Stimulated activated CD8-positive, alpha-beta memory T cell treated with anti-CD3 and anti-CD28 coated beads, Interleukin-7, amount 100 ng/mL, for 1 hour (primary cell): ENCODE measurements at places on chromosomes 4 and X.

DNA sequence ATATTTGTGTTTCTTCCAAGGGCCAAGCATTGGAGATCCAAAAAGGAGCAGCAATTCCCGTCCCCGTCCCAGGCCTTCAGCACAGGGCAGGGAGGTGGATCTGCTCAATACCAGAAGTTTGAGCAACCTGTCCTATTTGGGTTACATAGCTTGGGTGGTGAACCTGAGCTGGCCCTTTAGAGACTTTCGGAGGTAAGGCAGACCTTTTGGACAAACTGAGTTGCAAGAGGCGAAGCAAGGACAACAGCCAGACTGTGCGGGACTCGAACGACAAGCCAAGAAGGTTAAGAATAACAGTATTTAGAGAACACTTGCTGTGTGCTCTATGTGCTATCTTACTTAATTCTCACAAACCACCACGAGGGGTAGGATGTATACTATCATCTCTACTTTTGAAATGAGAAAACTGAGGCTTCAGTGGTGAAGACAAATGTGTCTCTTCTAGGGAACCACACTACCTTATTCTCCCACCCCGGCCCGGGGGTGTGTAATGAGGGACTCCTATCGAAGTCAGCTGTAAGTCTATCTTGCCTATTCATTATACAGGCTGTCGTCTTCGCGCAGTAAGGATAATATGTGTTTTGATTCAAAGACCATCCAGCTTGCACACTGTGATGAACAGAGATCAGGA is 1.3 kb downstream of the NOP14 start:
- no peak for DNase-seq

- DNase-seq = no peak
Measured at GRCh38 chr4:38989487-38989886, 42.7 kb downstream of the TMEM156 start.

DNA sequence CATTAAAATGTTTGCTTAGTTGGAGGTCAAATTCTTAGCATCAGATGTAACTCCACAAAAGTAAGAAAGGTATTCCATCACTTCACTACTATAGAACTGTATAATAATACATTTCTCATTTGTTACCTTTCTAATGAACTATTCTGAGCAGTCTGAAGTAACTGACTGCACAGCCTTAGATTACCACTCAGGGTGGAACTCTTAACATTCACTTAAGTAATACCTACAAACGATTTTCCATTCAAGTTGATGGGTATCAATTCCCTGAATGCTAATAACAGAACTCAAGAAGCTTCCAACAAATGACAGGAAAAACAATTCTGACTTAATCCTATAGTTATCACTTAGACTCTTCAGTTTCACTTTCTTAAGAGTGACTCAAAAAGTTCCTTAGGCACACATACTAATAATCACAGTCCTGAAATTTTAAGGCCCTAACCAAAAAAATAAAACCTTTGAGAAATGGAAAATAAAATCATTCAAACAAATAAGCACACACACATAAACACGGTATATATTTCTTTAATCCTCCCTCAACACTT is 20.9 kb downstream of the HNRNPD start:
- no peak for DNase-seq

- DNase-seq = no peak
Measured at GRCh38 chr4:3688018-3688998, 77.9 kb upstream of the ADRA2C start.

- DNase-seq = no peak
Measured at GRCh38 chr4:5143940-5144339, 92.7 kb downstream of the STK32B start.

- no peak for DNase-seq
Measured at GRCh38 chr4:89434364-89434988, 126.9 kb upstream of the GPRIN3 start.

- no peak for DNase-seq
Measured at GRCh38 chrX:10156199-10157031, at the start of gene CLCN4. Gene CLCN4, plus strand, starts transcription at chrX:10156975. Its CDS starts 28,058 bp downstream, at chrX:10185033.

DNA sequence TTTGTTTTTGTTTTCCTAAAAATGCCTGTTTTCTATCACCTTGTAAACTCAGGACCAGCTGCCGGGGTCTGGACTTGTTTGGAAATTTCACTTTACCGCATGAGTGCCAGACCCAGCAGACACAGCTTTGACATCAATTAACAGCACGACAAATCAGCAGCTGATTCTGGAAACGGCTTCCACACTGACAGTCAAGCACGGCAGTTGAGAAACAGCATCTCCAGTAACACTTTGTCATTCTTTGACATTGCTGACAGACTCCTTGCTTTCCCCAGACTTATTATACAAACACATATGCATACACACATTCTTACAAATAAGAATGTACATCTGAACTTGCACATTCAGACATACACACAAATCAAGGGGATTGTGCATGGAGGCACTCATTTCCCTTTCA is 1017.6 kb upstream of the HS3ST1 start:
- no peak for DNase-seq

DNA sequence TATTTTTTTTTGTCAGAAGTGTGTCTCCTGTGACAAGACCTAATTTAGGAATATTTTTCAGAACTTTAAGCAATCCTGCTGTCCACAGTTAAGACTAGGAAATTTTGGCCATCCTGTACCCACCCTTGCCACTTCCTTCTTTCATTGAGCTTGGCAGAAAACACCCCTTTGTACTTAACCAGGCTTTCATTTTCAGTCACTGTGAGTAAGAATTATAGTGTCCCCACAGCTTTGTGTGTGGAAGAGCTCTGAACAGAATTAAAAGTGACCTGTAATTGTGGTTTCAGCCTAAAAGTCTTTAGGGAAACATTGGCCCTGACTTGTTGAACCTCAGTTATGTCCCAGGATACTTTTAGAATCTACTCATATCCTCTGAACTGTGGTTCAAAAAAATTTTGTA is 153.7 kb upstream of the BMP3 start:
- no peak for DNase-seq

GRCh38 chrX:55758033-55758432 is 40.5 kb downstream of the RRAGB start:
- DNase-seq = no peak

DNA sequence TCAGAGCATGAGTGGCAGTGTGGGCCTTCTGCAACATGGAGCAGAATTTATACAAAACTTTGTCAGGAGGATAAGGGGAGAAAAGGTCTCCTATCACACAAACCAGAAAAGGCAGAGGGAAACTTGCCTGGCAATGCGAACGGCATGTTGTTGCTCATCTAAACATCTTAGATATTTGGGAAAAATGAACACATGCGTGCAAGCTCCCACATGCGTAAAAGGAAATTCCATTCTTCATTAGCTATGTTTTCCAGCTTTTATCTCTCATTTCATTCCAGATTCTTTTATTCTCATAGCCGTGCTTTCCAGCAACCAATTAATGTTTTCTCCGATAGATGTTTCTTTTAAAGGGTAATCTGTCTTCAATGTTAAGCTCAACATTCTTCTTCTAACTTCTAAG is 31.3 kb upstream of the GBA3 start:
- DNase-seq = no peak

- no peak for DNase-seq
Measured at GRCh38 chr4:80798082-80798481, 232.4 kb upstream of the BMP3 start.

DNA sequence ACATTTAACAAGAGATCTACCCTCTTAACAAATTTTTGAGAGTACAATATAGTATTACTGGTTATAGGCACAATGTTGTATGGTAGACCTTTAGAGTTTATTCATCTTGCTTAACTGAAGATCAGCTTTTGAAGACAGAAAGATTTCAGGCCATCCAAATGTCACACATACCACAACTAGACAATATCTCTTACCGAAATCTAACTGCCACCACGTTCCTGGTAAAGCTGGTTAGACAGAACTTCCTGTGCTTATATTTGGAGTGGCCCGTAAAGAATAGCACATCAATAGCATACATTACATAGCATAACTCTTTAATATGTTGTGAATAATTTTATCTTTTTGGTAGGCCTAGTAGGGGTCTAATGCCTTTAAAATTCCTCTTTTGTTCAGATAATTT is 29.8 kb upstream of the ARHGEF6 start:
- no peak for DNase-seq

GRCh38 chrX:105870445-105870844 is 48.1 kb downstream of the NRK start:
- DNase-seq = no peak

DNA sequence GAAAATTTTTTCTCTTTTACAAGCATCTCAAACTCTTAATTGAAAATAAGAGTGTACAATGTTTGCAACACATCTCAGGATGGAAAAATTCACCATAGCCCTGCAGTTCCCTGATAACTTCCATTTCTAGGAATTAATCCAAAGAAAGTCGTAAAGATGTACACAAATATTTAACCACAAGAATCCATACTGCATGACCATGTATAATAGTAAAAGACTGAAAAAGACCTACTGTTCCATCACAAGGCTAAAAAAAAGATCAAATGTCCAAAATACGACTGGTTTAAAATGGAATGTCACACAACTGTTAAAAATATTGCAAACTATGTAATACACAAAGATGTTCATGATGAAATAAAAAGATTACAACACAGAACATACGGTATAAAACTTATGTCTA is 32.1 kb downstream of the HUWE1 start:
- DNase-seq = no peak

- DNase-seq = peak; percentile 58
Measured at GRCh38 chrX:40651620-40652223, 4.4 kb upstream of the CXorf38 start.

- no peak for DNase-seq
Measured at GRCh38 chr4:88737307-88737941, 39.8 kb upstream of the NAP1L5 start.

DNA sequence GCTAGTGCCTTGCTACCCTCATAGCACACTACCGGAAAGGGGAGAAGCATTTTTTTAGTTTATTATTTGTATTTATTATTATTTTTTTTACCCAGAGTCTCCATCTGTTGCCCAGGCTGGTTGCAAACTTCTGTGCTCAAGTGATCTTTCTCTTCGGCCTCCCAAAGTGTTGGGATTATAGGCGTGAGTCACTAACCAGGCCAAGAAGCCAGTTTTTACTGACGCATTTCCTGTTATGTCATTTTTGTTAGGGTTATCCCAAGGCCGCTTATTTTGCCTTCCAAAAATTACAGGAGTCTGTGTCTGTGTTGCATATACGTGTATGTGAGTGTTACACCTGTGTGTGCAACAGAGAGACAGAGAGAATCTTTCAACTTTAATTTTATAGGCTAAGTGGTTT is 404.5 kb downstream of the GBA3 start:
- DNase-seq = no peak

- no peak for DNase-seq
Measured at GRCh38 chrX:46298821-46299220, 246.4 kb downstream of the ZNF674 start.

DNA sequence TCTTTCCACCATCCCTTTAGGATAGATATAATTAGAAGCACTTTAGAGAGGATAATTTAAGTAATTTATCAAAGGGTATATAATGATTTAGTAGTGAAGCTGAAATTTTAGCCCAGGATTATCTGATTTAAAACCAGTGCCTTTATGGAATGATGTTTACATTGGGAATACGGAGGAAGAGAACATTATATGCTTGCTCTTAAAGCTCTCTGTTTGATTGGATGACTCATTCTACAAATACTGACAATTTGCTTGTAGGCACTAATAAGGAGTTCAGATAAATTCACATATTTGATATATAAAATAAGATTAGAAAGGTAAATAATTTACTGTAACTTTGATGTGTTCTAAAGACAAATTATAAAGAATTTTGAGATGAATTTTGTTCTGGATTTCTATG is 84.7 kb downstream of the SH3BGRL start:
- no peak for DNase-seq

DNA sequence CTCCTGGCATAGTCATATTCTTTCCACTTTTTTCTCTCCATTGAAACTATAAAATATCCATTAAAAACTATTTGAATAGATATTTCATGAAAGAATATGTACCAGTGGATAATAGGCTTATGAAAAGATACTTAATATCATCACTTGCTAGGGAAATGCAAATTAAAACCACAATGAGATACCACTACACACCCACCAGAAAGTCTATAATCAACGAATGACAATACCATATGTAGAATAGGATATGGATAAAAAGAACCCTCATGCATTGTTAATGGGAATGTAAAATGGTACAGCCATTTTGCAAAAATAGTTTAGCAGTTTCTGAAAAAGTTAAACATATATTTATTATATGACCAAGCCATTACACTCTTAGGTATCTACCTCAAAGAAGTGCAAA is 218.7 kb upstream of the GPC4 start:
- no peak for DNase-seq

- no peak for DNase-seq
Measured at GRCh38 chrX:95318882-95319281, 1365.8 kb upstream of the DIAPH2 start.

DNA sequence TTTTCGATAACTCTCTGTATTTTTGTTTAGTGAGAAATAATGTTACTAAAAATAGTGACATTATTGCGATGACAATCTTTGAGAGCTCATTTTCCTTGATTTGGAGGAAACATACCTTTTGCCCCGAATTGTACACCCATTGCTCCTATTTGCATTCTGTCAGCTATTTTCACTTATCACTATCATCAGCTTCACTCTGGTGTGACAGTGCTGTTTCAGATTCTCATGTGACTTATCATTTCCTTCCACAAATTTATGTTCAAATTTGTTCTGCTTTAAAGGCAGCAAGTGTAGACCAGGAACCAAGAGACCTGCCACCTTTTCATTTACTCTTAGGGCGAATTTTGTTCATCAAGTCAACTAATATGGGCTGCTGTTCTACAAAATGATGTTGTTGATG is 179.4 kb downstream of the RBM46 start:
- DNase-seq = no peak

DNA sequence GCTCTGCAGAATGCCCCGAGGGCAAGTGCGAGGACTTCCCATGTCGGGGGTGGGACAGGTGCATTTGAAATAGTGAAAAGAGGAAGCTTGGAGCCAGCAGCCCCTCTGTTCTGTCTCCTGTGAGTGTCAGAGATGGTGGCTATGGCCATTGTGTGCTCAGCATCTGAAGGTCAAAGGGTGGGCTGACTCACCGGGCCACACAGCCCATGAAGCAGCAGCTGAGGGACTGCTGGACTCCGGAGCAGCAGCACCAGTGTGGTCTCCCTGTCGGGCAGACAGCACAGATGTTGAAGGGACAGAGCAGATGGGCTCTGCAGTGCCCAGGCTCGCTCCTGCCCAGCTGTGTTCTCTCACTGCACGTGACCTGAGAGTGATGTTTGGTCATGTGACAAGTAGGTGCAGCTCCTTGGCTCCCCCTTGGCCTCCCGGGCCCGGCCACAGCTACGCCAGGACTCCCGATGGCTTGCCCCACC is 53.5 kb downstream of the TBC1D14 start:
- DNase-seq = no peak

GRCh38 chr4:23728393-23728792 is 161.5 kb downstream of the PPARGC1A start:
- no peak for DNase-seq

DNA sequence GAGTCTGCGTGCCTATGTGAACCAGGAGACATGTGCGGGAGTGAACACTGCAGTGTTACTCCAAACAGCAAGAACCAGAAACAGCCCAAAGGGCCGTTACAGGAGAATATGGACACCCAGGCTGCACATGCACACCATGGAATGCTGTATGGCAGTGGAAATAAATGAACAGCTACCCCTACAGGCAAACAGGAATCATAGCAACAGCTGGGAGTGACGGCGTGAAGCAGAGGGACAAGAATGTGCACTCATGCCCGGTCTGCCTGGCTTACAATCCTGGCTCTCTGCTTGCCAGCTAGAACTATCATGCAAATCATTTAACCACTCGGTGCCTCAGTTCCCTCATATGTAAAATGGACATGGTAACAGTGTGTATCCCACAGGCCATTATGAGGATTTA is 16.6 kb downstream of the GPKOW start:
- no peak for DNase-seq

- DNase-seq = no peak
Measured at GRCh38 chr4:101682946-101683345, 107.6 kb upstream of the BANK1 start.
